ENCODE measurements at places on chromosomes 7 and 10. TPM values are rescaled to one million over a fixed set of nuclear protein-coding genes. Genes with fewer than 3 reads are reported as not detected.

- DNase-seq, result no peak
Measured at GRCh38 chr7:138838166-138838565, 40.2 kb upstream of the ATP6V0A4 start.

- DNase-seq, result peak; percentile 81
Measured at GRCh38 chr10:451021-451471, 238.4 kb downstream of the DIP2C start.

DNA sequence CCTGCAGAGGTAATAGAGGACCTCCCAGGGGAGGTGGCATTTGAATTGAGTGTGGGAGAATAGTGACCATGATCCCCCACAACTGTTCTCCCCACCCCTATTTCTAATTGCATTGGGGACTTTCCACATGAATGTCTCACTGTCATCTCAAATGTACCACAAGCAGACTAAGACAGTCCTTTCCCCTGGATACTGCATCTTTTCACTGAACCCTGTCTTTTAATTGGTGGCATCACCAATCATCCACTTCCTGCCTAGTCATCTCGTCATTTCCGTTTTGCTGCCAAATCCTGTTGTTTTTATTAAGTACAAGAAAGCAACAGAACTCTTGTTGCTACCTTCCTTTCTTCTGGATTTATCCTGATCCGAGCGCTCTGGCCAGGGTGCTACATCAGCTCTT, 120.3 kb downstream of the NRP1 start:
- peak; percentile 13 for DNase-seq

GRCh38 chr7:130288168-130288567, 4.8 kb upstream of the CPA4 start:
- no peak for DNase-seq

- no peak for DNase-seq
Measured at GRCh38 chr7:94898340-94898739, 9.1 kb upstream of the PPP1R9A start.

DNA sequence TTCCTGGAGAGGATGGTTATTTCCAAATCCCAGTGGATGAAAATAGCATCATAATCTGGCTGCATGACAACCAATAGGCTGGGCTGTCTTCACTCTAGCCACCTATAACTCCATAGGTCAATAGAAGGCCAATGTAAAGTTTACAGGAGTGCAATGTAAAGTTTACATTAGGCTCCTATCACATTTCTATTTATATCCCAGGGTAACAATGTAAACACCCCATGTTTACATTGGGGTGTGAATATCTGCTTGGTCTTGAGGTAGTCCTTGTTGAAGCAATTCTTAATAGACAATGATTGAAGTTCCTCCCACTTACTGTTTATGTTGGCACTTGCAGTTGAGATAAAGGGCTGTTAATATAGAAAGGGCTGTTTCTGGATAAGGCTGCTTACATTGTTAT, 21.5 kb downstream of the CH25H start:
- DNase-seq, result no peak

GRCh38 chr7:111682588-111683340, 120.5 kb upstream of the IMMP2L start:
- no peak for DNase-seq

The TLX1 gene
- total RNA-seq, result not detected

- DNase-seq, result no peak
Measured at GRCh38 chr10:5299950-5300349, 64.8 kb upstream of the UCN3 start.

The TBC1D12 gene
- 0.62 TPM for total RNA-seq

The DMBT1 gene
- not detected for total RNA-seq

- no peak for DNase-seq
Measured at GRCh38 chr7:132179681-132180080, 396.6 kb downstream of the PLXNA4 start.

The LDB1 gene
- total RNA-seq, result 48.8 TPM

GRCh38 chr7:110253093-110253492, 837.8 kb upstream of the LRRN3 start:
- no peak for DNase-seq

GRCh38 chr7:66339141-66339540, 134.0 kb downstream of the TPST1 start:
- no peak for DNase-seq

DNA sequence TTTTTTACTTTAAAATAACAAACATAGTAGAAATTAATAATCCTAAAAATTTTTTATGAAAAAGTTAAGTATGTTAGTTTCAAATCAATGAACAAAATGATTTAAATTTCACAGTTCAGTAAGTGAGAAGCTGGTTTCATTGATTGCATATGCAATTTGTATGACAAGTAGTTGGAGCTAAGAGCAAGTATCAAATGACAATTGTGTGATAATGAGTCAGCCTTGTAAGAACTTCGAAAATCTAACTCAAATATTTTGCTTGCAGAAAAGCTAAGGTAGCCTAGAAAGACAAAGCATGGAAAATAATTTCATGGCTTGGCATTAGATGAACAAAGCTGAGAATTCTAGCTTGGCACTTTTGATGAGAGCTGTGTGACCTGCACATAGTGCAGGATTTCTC, 111.5 kb downstream of the HDAC9 start:
- DNase-seq, result no peak

The CDK14 gene
- total RNA-seq, result not detected

The AKR1C4 gene
- not detected for total RNA-seq

The MYOF gene
- total RNA-seq, result 49.7 TPM

The HTR5A gene
- total RNA-seq, result not detected

- DNase-seq, result no peak
Measured at GRCh38 chr7:74068378-74069085, 15.1 kb upstream of the LIMK1 start.

The ADAM12 gene
- total RNA-seq, result 0.97 TPM

DNA sequence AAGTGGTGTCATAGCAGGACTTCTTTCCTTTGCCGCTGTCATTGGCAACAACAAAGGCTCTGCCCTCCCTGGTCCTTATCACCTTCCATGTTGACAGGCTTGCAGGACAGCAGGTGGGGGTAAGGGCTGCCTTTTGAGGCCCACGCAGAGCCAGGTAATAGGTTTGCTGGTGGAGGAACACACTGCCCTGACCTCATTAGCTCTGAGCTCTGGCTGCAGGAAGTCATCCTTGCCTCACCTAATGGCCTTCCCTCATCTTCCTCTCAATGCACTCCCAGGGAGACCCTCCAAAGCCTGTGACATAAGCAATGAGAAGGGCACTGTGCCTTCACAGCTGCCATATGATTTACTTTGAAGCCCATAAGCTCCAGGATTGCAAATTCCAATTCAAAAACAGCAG, 1205.2 kb upstream of the AUTS2 start:
- no peak for DNase-seq

DNA sequence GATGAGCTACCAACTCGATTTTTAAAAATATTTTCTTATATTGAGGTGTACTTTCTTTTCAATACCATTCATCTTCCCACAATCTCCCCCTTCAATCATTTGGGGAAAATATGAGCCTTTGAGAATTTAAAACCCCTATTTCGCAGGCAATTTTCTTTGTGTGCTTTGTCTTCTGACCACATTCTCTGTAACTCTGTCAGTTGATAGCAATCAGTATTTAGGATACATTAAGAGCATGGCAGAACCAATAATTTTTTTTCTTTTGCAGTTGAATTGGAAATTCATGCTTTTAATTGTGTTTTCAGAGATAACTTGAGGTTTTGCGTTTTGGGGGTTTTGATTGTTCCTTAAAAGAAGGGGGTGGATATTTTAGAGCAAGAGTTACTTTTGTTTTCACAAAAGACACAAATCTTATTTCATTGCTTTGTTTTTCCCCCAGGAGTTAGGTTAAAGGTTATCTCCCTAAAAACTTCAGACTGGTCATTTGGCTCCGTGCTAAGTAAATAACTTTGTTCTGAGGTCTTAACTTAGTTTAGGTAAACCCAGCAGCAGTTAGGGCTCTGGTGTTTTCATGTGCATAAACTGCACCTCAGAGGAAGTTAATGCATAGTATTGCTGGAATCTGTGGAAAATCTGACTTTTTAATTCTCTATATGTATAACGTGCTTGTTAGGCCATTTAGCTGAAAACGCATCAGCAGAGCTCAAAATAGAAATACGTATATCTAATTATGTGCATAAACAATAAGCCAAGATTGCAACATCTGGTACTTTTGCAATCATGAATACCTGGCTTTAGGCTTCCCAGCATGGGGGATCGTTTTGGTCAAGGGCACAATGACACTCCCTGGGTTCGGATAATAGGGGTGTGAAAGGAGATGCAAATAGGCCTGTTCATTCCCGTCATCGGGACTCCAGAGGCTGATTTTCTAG, 676.4 kb upstream of the ANKRD30A start:
- DNase-seq, result no peak

The STEAP4 gene
- total RNA-seq, result not detected

DNA sequence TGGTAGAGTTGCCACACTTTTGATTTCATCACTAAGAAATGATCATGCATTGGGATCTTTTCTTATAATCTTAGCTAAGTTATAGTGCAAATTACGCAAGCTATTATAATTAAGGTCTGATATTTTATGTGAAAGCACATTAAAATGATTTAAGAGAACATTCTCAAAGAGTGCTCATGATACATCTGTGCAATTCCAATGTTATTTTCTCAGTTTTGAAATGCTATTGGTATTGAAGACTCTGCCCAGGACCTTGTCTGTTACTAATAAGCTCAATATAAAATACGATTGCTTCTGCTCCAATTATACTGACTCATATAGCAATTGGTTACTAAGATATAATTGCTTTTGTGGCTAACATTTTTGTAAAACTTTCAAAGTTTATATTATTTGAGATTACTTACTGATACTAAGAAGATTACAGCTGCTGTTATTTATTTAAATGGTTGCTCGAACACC, 180.9 kb downstream of the ADAM12 start:
- DNase-seq, result no peak

DNA sequence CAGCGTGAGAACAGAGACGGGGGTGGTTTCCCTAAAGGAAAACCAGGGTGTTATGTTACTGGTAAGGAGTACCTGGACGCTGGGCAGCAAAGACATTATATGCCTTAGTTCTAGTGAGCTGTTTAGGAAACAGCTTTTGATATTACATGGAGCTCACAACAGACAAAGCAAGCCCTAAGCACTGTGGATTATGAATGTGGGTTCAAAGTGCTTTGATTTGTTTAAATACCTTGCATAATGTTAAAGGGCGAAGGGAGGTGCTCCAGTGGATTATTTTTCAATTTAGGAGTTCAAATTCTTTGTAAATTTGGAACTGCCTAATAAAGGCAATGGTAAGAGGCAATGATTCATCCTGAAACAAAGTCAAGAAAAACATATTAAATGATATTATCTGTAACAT, 13.8 kb downstream of the WNT16 start:
- DNase-seq, result no peak

The TMEM213 gene
- total RNA-seq, result 0.39 TPM

The GPR26 gene
- not detected for total RNA-seq

- DNase-seq, result no peak
Measured at GRCh38 chr7:106448992-106449859, 164.4 kb upstream of the NAMPT start.

DNA sequence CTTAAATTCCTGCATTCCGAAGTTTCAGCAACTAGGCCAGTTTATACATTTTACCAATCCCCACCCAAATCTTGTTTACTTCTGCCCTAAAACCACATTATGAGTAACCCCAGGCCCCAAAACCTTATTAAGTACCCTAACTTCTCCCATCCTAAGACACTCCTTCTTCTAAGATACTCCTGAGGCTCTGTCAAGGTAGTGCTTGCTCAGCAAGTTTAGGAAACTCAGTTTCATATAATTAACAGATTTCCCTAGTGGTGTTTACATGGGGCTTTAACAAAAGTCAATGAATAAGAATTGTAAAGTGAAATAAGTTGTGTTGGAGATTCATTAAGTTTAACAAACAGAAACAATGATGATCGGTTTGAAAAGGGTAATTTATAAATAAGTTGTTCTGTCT, 77.8 kb downstream of the CPEB3 start:
- no peak for DNase-seq

- no peak for DNase-seq
Measured at GRCh38 chr7:75981453-75982305, 12.7 kb downstream of the TMEM120A start.

DNA sequence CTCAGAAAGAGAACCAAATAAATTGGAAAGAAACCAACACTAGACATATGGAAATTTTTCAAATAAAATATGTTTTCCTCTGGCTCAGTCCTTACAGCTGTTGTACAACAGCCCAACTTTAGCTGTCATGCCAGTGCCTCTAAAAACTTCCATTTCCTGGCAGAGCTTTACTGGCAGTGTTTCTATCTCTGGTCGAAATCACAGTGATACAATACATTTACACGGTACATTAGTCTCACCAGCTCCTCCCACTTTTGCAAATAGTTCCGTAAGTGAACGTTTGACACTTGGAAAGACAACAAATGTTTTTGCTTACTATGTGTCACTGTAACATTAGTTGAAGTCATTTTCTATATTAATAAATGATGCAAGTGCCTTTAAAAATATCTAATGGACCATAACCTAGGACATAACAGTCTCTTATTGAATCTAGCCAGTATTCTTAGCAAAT, 29.8 kb downstream of the BCAP29 start:
- DNase-seq, result no peak

GRCh38 chr10:110138197-110138812, 69.1 kb upstream of the MXI1 start:
- no peak for DNase-seq

GRCh38 chr7:21193895-21194294, 234.0 kb upstream of the SP4 start:
- no peak for DNase-seq

- no peak for DNase-seq
Measured at GRCh38 chr7:99499371-99499720, 735 bp downstream of the ZNF394 start.

- DNase-seq, result no peak
Measured at GRCh38 chr7:94301024-94301586, 93.6 kb upstream of the COL1A2 start.

DNA sequence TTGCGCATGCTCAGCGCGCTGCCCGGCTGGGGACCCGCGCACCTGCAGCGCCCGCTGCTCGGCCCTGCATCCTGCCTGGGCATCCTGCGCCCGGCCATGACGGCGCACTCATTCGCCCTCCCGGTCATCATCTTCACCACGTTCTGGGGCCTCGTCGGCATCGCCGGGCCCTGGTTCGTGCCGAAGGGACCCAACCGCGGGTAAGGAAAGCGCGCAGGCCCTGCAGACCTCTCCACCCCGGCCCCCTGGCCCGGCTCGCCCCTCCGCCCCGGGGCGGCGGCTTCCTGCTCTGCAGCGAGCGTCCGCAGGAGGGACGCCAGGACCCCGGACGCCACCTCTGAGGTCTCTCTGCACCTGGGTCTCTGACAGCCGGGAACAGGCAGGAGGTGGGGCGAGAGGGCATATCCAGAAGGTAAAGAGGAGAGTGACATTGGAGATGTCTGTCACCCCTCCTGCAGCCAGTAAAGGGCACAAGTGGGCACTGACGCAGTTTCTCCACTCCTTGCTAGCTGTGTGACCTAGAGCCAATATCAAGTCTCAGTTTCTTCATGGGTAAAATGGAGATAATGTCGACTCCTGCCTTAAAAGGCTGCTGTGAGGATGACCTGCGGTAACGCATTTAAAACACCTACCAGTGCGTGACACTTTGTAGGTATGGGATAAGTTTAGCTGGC, 338 bp downstream of the ATP6V0E2 start:
- no peak for DNase-seq
